M059J (cell line): ENCODE measurements at places on chromosomes 1 and 21.

DNA sequence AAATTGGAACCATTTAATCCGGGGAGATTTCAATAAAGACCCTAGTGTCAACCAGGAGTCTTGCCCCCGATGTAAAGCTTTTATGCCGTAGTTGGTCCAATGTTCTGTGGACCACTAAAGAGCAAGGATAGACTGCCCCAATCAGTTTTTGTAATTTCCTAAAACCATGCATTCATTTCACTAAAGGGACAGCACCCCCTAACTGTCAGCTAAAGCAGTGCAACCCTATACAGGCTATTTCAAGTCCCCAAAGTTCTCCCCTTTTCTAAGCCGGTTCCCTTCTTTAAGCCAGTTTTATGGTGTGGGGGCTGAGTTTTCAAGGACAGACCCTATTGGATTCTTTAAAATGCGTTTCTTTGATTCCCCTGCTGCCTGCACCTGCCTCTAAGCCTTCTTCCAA lies 12.7 kb upstream of the PDPN start:
- no peak for DNase-seq

- peak; percentile 47 for DNase-seq
These were observed 8.6 kb downstream of the FMOD start for GRCh38 chr1:203342192-203342940.

GRCh38 chr21:44875316-44875700 lies 1.8 kb upstream of the PTTG1IP start:
- peak; percentile 82 for DNase-seq

GRCh38 chr1:158246650-158247049 lies 7.6 kb upstream of the CD1A start:
- no peak for DNase-seq

DNA sequence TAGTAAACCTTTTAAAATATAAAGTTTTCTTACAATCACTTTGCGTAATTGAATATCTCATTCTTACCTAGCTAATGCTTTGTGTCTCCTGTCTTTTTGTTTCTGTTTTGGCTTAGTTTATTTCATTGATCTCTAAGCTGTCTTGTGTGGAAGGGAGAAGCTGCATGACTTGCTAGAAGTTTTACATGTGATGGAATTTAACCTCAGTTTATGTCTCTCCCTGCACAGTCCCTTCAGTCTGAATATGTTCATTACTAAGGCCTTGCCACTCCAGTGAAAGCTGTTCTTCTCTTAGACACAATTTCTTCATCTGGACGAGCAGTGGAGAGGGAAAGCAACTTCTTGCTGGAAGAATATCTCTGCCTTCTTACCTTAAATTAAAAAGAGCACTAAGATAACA lies 19.9 kb upstream of the GPR88 start:
- DNase-seq, result no peak

DNA sequence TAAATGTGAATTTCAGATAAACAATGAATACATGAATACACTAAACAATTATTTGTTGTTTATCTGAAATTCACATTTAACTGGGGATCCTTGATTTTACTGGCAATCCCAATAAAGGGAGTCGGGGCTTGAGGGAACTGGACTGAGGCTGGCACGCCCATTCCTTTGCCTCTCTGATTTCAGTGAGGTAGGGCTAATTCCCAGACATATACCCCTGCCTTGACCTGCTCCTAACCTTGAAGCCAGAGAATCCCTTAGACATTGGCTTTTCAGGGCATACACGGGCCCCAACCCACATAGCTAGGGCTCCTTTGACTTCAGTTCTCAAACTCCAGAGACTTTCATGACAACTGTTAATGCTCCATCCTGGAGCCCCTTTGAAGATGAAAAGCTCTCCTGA lies 10.8 kb upstream of the UTP25 start:
- DNase-seq, result no peak

GRCh38 chr1:43165162-43165561 lies 6.9 kb downstream of the EBNA1BP2 start:
- DNase-seq, result no peak

DNA sequence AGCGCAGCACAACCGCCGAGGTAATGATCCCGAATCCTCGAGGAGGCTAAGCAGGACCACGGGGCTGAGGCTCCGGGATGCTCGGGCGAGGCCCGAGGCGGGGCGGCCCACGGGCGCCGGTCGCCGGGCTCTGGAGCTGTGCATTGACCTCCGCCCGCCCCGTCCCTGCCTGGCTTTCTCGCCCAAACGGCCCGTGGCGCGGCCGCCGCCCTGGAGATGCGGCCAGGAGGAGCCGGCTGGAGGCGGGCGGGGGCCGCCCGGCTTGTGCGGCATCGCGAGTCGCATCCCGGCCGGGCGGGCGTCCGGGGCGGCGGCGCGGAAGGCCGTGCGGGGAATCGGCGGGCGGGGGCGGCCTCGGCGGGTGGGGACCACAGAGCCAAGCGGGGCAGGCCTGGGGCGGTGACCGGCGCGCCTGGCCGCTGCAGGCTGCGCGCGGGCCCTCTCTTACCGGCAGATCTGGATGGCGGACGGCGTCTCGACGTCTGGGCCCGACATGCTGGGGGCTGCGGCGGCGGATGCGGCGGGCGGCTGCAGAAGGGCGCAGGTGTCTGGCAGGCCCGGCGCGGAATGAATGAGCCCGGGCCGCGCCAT lies 663 bp downstream of the ACOT7 start:
- no peak for DNase-seq

DNA sequence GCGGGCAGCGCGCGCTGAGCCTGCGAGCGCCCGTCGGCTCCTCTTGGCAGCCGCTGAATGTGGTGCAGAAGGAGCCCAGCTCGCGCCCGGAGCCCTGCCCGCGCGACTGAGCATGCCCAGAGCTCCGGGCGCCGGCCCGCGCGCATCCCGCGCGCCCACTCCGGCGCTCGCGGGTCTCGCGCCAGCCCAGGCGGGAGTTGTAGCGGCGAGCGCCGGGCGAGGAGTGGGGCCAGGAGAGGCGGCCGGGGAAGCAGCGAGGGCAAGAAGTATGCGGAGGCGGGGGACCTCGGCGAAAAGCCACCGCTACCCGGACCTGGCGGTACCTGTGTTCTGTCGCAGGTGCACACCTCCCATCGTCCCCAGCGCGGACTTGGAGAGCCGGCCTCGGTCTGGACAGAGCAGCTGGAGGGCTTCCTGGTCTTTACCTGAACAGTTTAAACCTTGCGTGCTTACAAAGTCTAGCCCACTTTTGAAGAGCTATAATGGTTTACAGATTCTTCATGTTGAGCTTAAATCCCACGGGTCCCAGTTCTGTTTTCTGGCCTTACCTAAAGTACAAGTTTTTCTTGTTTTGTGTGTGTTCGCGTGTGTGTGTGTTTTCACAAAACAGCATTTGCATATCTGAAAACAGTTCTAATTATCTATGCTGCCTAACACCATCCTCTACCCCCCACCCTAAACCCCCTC lies at the start of gene DDAH1:
TSS of gene DDAH1 (minus strand) at position 61 of the 687 bp plus-strand sequence. CDS start 114 bp downstream, outside the sequence.
- peak; percentile 70 for DNase-seq

DNA sequence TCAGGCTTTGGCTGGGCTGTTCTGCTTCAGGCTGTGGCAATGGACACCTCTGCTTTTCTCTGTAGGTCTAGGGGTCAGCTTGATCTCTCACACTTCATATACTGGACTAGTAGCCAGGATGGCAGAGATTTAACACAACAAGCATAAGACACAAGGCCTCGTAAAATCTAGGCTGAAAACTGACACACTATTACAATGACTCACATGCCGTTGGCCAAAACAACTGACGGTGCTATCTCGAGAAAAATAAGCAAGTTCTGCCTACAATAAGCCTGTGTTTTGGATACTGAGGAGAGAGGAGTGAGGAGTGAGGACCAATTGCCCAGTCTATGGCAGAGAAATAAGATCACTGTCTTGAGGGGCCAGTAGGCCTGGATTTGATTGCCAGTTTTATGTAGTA lies 840.7 kb upstream of the ADAMTS5 start:
- peak; percentile 80 for DNase-seq

- peak; percentile 64 for DNase-seq
These were observed 61.2 kb upstream of the CCDC190 start for GRCh38 chr1:162922201-162922600.

GRCh38 chr1:184376369-184376768 lies 10.5 kb upstream of the C1orf21 start:
- DNase-seq, result no peak

DNA sequence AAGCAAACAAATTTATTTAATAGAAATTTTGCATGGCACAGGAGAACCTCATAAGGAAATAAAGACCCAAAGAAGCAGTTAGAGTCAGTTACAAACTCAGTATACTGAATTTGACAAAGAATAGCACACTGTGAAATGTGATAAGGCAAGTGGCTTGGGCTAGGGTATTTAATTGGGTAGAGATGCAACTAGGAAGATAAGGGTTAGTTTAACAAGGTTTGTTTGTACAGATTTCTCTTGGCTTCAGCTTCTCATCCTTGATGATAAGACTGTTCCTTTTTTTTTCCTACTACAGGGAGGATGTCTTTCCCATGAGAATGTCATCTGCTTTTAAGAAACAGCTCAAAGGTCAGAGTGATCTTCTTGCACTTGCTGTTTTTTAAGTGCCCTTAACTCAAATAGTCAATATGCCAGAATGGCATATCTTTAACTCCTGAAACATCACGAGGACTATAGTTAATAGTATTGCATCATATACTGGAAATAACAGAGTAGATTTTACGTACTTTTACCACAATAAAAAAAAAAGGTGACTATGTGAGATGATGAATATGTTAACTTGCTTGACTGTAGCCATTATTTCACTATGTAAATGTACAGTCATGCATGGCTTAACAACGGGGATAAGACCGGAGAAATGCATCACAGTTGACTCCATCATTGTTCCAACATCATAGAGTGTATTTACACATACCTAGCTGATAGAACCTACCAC lies 9.2 kb upstream of the TRAF3IP3 start:
- DNase-seq, result no peak

- DNase-seq, result peak; percentile 43
These were observed 143.9 kb downstream of the SIPA1L2 start for GRCh38 chr1:232486006-232486405.

DNA sequence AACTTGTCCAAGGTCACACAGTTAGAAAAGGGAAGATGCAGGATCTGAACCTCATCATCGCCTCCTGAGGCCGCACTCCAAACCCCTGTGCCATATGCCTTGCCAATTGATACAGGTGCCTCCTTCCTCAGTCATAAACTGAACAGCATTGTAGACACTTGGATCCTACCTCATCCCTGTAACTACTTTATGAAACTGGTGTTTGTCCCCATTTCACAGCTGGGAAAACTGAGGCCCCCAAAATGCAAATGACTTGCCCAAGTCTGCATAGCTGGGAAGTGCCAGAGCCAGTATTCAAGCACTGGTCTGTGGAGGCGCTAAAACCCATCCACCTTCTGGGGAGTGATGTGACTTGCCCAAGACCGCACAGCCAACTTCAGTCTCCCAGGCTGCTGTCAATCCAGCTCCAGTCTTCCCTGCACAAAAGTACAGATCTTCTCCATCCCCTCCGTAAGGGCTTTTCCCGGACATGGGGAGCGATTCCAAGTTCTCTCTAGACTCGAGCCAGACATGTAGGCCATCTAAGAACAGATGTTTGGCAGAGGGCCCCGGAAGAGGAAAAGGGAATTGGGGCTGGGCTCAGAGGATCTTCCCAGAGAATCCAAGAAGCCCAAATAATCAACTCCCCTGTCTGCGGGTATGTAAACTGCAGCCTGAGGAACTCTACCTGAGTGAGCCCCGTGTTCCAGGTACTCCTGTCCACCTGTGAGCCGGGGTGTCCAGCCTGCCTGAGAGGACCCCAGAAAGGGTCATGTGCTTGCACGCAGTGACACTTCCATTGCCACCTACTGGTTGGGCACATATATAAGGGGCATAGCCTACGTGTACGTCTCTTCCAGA lies 60.5 kb downstream of the SYT2 start:
- no peak for DNase-seq

DNA sequence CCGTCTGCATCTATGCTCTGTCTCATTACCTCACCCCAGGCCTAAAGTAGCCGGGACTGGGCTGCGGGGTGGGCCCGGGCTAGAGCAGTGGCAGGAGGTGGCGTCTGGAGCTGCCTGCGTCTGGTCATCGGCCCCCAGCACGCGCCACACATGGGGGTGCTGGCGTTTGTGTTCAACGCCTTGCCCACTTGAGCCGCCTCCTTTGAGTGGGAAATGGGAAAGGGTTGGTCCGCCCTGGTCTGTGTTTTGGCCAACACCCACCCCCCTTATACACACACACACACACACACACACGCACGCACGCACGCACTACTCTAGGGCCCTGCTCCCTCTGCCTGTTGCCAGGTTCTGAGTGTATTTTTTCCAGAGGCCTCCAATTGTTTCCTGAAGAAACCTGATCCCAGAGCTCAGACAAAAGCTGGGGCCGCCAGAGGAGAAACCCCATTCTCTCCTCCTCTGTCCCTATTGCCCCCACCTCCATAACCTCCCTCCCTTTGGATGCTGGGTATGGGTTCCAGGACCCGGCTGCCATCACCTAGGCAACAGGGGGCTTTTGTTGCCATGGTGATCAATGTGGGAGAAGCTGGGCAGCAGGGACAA lies 10.1 kb downstream of the VANGL2 start:
- DNase-seq, result no peak

GRCh38 chr1:225554216-225554812 lies 98.6 kb downstream of the ENAH start:
- DNase-seq, result peak; percentile 34

GRCh38 chr1:91714867-91715381 lies 171.0 kb downstream of the TGFBR3 start:
- no peak for DNase-seq
